ENCODE measurements at places on chromosomes 7 and 10. TPM values are rescaled to one million over a fixed set of nuclear protein-coding genes. Genes with fewer than 3 reads are reported as not detected.

GRCh38 chr10:130190737-130191115 is 54.5 kb downstream of the GLRX3 start:
- DNase-seq = no peak

The ANKRD2 gene
- not detected for total RNA-seq

GRCh38 chr7:102165136-102165535 is 121.5 kb upstream of the SH2B2 start:
- no peak for DNase-seq

The SEMA3D gene
- 5.4 TPM for total RNA-seq

The BLOC1S2 gene
- 69.8 TPM for total RNA-seq

The GATA3 gene
- 0.31 TPM for total RNA-seq

GRCh38 chr10:120161111-120161510 is 268.6 kb downstream of the SEC23IP start:
- no peak for DNase-seq

DNA sequence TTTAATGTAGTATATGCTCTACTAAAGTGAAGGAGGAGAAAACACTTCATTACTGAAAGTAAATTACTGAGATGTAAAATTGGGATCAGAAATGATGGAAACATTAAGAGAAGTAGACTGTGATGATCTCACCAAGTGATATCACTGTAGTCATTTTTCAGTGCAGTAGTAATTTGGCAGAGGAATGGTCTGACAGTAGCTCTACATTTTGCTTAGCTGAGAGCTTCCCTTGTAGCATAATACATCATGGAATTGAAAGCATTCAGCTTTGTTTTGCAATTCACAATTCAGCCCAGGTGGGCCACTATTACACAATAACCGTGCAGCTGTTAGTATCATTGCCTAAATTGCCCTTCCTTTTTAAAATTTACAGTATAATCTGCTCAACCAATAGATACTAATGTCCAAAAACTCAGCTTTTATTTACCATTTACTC is 19.4 kb upstream of the CABCOCO1 start:
- DNase-seq = no peak

The TRPV5 gene
- not detected for total RNA-seq

Measured in H9 (cell line).